Progenitor cell of endocrine pancreas (in vitro differentiated cells): ENCODE measurements at places on chromosomes 6 and 20.

DNA sequence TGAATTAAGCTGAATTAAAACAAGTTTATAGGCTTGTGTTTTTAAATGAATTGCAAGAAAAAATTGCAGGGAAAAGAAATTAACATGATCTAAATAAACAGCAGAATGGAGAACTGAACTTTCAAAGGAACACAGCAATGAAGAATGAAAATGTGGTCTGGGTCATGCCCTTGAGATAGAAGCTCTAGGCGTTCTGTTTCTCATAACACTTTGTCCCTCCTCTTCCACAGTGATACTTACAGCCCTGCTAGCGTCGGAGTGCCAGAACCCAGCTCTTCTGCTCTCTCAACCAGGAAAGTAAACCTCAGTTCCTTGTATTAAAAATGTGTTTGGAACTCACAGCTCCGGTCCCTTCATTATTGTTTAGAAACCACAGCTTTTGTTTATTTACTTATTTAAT, 11.4 kb downstream of the HMGCLL1 start:
- DNase-seq: no peak

DNA sequence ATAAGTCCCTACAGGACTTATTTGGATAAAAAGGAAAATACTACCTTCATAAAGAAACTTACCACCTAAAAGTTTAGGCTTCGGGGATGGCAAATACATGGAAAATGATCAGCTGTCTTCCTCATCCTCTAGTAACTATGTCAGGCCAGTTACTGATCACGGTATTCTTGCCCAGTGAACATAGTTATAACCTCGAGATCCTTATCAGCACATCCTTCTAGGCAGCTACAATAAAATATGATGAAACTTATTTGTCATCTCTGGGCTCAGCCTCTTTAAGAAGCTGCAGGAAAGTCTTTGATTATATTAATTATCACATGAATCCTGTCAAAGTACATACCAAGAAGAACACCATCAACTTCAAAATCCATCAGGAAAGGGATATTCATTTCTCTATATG, 41.8 kb downstream of the SF3B5 start:
- DNase-seq: no peak

DNA sequence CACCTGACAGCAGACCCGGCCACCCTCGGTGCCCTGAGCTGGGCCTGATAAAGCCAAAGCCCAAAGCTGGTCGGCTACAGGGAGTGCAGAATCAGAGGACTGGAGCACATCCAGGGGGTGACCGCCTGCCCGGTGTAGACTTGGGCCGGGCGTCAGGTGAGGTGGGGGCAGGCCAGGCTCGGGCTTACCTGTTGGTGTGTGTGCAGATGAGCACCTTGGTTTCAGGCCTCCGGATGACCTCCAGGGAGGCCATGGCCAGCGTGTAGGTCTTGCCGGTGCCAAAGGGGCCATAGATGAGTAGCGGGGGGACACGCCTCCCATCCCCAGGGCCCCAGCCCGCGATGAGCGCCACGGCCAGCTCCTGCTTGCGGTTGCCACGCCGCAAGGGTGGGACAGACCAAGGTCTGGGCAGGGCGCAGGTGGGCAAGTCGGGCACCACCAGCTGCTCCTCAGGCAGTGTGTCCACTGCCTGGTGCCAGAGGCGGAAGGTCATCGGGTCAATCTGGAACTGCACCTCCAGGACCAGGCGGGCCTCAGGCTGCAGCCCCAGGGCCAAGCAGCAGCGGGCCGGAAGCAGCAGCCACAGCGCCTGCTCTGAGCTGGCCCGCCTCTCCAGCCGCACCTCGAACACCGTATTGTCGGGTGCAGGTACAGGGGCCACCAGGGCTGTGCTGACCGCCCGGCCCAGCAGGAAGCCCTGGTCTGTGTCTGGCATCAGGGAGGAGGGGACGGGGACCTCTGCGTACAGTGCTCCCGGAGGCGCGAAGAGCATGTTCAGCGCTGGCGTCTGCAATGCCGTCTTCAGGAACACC, 5.7 kb downstream of the HELZ2 start:
- no peak for DNase-seq

- DNase-seq: no peak
Measured at GRCh38 chr6:135088818-135089809, 34.5 kb upstream of the HBS1L start.

DNA sequence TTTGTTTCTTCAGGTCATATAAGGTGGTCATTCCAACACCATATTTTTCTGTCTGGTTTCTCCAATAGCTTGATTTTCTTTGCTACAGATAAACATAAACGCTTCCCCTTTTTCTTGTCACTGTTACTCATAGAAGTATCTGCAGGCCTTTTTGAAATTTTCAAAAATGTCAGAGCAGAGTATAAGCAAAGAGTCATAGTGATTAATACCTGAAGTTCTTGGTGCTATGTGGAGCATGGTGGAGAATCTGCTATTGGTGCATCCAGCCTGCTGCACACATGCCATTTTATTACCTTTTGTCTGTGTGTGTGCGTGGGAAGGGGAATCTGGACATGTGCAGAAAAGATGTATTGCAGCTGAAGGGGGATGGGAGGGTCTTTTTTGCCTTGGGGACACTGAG, 19.7 kb downstream of the STX11 start:
- DNase-seq: no peak

DNA sequence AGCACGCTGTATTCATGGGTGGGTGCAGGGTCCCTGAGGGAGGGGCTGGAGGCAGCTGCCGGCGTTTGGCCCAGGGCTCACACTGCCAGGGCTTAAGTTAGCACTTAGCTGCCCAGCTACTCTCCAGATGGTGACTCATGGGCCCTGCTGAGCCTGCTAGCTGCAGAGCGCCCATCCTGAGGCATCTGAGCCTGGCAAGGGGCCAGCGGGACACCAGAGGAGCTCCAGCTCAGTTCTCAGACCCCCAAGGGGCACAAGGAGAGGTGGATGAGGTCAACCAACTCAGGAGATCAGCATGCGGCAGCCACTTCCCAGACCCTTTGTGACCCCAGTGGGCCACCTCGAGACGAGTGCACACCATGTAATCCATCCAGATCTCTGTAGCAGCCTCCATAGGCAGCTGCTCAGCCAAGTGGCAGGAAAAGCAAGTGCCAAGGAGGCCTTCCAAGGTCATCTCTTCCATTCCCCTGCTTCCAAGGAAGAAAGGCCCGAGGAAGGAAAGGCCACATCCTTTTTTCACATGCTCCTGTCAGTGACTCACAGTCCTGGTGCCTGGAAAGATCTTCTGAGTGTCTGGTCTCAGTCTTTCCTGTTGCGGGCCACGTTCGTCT, 35.3 kb downstream of the FOXP4 start:
- no peak for DNase-seq

DNA sequence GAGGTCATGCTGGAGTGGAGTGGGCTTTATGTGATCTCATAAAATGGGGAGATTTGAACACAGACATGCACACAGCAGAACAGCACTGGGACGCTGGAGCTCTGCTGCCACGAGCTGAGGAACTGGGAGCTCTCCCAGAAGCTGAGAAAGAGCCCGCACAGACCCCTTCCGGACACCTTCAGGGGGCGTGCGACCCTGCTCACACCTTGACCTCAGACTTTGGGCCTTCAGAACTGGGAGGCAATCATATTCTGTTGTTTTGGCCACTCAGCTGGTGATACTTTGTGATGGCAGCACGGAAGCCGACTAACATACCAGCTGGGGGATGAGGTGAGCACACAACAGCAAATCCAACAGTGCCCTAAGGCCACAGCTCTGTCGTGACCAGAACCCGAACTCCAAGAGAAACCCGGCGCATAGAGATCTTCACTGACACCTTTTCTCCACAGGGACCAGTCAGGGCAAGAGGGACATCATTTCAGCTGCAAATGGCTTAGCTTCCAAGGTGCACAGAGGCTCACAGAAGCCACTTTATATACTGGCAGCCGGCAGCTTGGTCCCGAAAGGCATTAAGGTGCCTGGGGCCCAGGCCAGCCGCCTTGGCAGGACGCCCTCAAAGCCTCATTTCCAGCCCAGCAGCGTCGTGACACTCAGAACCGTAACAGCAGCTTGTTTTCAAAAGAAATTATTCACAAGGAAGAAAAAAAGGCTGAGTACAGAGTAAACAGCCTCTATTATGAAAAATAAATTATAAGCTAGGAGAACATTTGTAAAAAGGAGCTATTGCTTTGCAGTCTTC, 89.3 kb downstream of the RNASET2 start:
- DNase-seq: no peak

DNA sequence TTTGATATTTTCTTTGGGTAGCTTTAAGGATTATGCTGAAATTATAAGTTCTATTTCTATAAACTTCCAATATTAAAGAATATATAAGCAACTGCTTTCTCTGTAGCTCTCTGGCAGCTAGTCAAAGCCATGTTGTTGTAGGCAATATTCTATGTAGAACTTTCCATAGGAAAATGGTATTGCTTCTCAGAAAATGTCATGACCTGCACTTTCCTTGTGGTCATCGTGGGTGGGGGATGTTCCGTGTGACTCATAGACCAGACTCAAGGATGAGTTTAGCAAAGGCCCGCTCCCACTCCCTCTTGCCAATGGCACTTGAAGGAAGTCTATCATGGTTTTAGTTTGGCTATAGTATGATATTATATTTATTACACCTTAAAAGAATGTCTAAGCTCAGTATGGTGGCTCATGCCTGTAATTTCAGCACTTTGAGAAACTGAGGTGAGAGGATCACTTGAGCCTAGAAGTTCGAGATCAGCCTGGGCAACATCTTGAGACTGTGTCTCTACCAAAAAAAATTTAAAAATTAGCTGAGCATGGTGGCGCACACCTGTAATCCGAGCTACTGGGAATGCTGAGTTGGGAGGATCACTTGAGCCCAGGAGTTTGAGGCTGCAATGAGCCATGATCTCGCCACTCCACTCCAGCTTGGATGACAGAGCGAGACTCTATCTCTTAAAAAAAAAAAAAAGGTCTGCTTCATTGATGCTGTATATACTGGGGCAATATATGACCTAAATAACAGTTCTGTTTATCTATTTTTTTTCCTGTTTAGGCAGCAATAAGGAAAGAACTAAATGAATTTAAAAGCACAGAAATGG, 36.6 kb upstream of the LTV1 start:
- no peak for DNase-seq

- DNase-seq: no peak
Measured at GRCh38 chr6:69089539-69089938, 454.5 kb downstream of the ADGRB3 start.

GRCh38 chr20:62925420-62926228, 681 bp downstream of the DIDO1 start:
- no peak for DNase-seq

DNA sequence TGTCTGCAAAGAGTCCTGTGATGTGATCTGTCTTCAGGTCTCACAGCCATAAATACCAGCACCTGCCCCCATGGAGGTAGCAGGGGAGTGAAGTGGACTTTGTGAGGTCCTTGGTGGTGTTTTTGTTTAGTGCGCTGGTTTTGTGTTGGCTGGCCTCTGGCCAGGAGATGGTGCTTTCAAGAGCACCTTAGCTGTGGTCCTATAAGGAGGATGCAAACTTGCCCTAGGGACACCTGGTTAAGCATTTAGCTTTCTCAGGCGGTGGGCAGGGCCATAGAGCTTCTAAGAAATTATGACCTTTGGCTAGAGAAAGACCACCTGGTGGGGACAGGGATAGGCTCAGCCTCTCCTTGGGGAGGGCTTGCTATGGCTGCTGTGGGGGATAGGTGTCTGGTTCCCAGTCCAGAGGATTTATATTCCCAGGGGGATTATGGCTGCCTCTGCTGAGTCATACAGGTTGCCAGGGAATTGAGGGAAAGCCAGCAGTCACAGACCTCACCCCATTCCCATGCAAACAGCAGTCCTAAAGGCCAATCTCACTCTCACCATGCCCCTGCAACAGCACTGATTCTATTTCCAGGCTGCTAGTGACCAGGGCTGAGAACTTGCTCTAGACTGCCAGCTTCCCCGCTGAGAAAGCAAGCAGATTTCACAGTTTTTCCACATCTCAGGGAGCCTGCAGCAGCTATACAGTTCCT, 259.3 kb downstream of the TFAP2B start:
- no peak for DNase-seq

GRCh38 chr6:116354236-116354635, 16.5 kb upstream of the DSE start:
- no peak for DNase-seq

DNA sequence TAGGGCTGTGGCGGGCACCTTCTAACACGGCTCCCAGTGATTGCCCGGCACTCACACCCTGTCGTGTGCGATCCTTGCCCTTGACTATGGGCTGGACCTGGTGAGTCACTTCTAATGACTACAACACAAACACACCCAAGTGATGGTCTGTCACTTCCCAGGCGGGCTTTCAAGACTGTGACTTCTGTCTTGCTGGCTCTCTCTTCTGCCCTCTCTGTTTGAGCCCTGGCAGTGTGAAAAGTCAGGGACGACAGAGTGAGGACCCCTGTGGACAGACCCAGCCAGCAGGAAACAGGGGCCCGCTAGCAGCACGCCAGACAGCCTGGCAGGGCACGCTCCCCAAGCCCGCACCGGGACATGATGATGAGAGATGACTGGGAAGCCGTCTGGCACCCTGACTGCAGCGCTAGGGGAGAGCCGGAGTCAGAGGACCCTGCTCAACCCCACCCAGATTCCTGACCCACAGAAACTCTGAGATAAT, 43.0 kb downstream of the KIF16B start:
- no peak for DNase-seq

- DNase-seq: no peak
Measured at GRCh38 chr20:59032713-59033059, 551 bp upstream of the ATP5F1E start.

DNA sequence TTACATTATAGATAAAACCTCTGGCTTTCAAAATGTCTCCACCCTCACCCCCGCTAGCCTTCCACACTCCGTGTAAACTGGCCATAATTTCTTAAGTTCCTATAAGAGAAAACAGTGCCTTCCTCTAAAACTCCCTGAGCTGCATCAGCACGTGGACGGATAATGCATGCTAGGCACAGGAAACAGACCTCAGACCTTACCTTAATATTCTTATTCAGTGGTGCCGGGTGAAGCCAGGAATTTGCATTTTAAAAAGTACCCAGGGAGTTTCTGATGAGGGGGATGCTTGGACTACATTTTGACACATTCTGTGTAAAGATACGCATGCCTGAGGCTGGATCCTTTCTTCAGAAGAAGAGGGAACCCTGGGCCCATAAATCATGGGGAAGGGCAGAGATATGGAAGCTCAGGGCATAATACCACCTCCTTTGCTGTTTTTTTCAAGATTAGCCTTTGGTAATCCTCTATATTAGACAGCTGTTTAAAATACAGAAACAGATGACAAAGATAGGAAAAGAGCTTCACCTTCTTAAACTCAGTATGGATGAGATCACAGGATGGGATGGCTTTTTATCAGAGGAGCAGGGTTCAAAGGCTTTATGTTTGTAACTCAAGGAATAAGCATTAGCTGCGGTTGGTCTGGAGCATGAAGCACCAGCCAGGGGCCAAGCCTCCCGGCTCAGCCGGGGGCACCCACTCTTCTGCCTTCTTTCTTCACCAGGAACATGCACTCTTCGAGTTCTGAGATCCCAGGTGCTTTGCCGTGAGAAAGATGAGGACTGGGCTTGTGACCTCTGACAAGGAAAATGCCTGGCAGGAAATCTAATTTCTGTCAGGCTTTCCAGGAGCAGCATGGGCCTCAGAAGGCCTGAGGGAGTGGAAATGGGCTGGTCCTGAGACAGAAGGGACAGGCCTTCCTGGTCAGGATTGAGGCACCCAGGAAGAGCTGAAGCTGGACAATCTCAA, 218.1 kb upstream of the SOX4 start:
- no peak for DNase-seq
